Fibroblast of pulmonary artery (primary cell): ENCODE measurements at places on chromosomes 6 and 20.

- peak; percentile 80 for DNase-seq
Measured at GRCh38 chr6:113184291-113184690, 672.9 kb upstream of the MARCKS start.

GRCh38 chr20:32622585-32623468, 37.7 kb upstream of the NOL4L start:
- DNase-seq = no peak

DNA sequence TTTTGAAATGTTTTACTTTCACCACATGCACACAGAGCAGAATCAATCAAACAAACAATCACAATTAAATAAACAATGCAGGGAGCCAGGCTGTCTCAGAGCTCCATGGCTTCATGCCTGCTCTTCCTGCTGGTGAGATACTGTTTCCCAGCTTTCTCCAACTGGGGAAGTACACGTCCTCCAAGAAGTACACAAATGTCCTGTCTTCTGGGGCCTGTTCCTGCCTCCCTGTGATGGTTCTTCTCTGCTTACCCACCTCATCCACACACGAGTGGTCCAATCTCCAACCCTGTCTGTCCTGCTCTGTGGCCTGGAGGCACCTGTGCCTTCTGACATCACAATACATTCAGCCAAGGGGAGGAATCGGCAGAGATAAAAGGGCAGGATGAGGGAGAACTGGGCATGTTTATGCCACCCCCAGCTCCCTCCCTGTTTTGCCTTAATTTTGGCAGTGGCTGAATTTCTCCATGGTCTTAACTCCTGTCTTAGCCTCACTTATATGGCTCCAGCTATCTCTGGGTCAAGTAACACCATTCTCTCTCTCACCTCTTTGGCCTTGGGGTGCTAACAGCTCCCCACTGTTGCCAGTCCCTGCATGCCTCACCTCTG, 25.3 kb upstream of the TTPAL start:
- DNase-seq = no peak

GRCh38 chr6:127289934-127290333, 23.3 kb downstream of the RNF146 start:
- DNase-seq = no peak

- peak; percentile 63 for DNase-seq
Measured at GRCh38 chr6:80605165-80605989, 498.9 kb downstream of the BCKDHB start.

DNA sequence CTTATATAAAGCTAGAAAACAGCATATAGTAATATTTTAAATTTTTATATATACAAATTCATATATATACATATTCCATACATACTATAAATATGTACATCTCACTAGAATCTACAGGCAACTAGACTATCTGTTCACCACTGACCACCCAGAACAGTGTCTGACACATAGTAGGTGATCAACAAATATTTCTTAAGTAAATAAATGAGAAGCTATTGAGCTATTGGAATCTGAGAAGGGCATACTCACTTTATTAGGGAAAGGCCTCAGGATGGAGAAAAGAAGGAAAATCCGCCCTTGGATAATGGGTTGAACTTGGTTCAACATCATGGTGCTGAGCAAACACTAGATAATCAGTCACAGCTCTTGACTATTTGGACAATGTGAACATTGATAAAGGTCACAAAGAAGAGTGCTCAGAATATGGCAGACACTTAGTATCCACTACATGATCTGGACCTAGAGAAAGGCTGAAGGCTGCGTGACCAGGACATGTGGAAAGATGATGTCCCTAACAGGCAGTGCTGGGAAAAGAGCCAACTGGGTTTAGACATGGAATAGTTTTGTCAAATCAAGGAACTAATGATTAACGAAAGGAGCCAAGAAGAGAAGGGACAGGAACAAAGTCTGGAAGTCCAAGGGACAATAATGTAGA, 186.1 kb downstream of the TASP1 start:
- no peak for DNase-seq

DNA sequence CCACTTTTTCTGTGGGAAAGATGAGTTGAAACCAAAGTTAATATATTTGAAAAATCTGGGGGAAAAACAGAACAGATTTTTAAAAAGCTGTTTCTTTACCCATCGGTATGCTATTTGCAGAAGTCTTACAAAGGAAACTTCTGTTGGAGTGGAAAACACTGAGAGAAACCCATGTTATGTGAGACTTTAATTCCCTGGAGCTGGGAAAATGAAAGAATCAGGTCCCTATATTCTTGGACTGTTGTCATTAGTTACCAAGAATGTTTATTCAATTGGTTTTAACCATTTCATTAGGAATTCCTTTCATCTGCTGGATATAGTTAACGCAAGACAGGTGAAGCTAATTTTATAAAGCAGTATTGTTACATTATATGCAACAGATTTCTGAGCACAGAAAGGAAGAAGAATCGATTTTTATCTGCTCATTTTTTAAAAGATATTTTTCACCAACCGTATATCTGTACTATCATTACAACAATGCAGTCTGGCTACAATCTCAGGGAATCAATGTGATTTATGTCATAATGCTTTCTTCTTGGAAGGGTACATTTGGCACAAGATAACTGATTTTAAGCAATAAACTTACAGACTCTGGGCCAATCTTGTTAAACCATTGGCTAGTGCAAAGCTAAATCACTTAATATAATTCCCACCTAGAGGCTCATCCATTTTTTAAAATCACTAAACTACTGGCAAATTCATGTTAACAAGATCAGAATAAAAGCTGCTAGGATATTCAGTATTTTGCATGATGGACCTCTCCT, 170.0 kb downstream of the MOXD1 start:
- DNase-seq = no peak

DNA sequence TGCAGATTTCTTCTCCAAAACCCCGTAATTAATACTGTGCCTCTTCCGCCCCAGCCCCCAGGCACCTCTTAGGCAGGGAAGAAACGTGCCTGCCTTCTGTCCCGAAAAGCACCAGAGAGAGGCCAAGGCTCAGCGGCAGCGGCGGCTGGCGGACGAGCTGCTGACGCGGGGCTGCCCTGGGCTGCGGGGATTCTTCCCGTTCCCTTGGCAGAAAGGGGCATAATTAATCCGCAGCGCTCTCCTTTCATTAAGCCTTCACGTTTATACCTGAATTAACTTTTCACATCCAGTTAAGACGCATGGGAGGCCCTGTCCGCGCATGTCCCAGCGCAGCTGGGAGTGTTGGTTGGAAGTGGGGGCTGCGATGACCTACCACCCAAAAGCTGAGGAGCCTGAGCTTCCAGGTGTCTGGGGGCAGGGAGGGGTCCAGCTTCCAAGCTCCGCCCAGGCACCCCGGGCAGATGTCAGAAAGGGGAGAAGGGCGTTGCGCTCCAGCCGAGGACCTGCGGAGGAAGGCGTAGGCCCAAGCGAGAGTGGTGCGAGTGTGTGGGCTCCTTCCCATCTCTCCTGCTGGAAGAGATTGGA, 167.4 kb upstream of the LRFN2 start:
- DNase-seq = no peak

- no peak for DNase-seq
Measured at GRCh38 chr6:161033667-161034066, 42.1 kb downstream of the MAP3K4 start.

- peak; percentile 70 for DNase-seq
Measured at GRCh38 chr6:57221191-57221935, 744 bp downstream of the RAB23 start.

DNA sequence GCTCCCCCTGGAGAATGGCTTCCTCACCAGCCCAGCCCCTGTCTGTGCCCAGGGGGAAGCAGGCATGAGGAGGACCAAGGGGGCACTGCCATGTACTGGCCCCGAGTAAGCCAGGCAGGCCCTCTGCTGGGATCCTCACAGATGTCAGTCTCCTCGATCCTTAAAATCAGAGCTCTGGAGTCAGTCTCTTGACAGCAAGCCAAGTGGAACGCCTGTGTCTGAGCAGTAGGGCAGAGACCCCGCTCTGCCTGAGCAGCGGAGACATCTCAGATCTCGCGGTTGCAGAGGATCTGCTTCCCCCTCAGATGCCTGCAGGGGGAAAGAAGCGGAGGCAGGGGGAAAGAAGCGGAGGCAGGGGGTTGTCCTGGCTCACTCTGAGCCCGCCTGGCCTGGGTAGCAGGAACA, 92.6 kb downstream of the SNX5 start:
- no peak for DNase-seq

DNA sequence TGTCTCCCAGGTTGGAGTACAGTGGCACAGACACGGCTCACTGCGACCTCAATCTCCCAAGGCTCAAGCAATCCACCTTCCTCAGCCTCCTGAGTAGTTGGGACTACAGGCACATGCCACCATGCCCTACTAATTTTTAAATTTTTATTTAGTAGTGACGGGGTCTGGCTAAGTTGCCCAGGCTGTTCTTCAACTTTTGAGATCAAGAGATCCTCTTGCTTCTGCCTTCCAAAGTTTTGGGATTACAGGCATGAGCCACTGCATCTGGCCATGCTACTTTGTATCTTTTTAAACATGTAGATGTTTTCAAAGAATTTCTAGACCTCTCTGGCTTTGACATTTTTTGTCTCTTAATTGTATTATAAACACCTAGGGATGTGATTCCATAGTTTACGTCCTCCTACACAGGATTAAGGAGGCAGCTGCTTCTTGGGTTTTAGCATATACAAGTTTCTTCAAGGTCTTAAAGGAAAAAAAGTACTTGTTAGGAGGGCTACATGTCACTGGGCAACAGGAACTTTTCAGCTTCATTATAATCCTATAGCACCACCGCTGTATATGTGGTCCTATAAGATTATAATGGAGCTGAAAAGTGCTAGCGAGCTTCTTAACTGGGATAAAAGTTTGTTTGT, 1.3 kb downstream of the ADAT2 start:
- no peak for DNase-seq

GRCh38 chr6:117149324-117149723, 116.0 kb upstream of the VGLL2 start:
- no peak for DNase-seq

- no peak for DNase-seq
Measured at GRCh38 chr6:3290931-3291211, 32.1 kb downstream of the PSMG4 start.

GRCh38 chr6:27765028-27765590, 147.1 kb downstream of the OR2B2 start:
- DNase-seq = no peak

DNA sequence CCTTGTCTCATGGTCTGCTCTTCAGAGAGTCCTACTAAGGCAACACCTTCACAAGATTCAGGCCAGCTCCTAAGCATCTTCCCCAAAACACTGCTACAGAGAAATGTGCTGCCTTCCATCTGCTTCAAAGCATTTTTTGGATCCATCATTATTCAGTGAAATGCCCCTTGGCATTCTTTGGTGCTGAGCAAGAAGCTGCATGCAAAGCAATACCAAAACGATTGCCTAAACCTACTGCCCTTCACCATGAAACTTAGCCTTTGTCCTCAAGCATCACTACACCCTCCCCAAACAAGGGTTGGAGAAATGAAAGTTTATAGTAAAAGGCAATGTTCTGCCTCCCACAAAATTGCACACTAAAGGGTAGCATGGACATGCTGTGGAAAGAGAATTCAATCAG, 93.5 kb downstream of the SNAP25 start:
- DNase-seq = no peak

GRCh38 chr6:167956983-167957492, 40.4 kb upstream of the KIF25 start:
- no peak for DNase-seq

- peak; percentile 88 for DNase-seq
Measured at GRCh38 chr6:30483677-30484279, 5.5 kb upstream of the HLA-E start.

- peak; percentile 30 for DNase-seq
Measured at GRCh38 chr6:159378411-159379328, 209.5 kb downstream of the FNDC1 start.

DNA sequence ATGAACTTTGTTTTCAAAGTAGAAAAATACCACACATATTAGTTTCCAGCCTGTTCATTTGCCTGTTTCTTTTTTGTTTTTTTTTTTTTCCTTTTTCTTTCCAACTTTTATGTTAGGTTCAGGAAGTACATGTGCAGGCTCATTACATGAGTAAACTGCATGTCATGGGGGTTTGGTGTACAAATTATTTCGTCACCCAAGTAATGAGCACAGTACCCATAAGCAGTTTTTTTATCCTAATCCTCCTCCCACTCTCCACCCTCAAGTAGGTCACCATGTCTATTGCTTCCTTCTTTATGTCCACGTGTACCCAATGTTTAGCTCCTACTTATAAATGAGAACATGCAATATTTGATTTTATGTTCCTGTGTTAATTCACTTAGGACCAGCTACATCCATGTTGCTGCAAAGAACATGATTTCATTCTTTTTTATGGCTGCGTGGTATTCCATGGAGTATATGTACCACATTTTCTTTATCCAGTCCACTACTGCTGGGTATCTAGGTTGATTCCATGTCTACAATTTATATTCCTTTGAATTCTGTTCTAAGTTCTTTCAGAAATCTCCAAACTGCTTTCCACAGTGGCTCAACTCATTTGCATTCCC, 31.8 kb downstream of the SNX14 start:
- DNase-seq = peak; percentile 50

GRCh38 chr6:149140910-149141290, 176.6 kb upstream of the TAB2 start:
- DNase-seq = no peak
